Cerebellum (tissue), 4 donors: ENCODE measurements at places on chromosomes 7 and 10. TPM values are rescaled to one million over a fixed set of nuclear protein-coding genes. Genes with fewer than 3 reads are reported as not detected.

TMEM176B gene
- total RNA-seq = 4.3 TPM

DNA sequence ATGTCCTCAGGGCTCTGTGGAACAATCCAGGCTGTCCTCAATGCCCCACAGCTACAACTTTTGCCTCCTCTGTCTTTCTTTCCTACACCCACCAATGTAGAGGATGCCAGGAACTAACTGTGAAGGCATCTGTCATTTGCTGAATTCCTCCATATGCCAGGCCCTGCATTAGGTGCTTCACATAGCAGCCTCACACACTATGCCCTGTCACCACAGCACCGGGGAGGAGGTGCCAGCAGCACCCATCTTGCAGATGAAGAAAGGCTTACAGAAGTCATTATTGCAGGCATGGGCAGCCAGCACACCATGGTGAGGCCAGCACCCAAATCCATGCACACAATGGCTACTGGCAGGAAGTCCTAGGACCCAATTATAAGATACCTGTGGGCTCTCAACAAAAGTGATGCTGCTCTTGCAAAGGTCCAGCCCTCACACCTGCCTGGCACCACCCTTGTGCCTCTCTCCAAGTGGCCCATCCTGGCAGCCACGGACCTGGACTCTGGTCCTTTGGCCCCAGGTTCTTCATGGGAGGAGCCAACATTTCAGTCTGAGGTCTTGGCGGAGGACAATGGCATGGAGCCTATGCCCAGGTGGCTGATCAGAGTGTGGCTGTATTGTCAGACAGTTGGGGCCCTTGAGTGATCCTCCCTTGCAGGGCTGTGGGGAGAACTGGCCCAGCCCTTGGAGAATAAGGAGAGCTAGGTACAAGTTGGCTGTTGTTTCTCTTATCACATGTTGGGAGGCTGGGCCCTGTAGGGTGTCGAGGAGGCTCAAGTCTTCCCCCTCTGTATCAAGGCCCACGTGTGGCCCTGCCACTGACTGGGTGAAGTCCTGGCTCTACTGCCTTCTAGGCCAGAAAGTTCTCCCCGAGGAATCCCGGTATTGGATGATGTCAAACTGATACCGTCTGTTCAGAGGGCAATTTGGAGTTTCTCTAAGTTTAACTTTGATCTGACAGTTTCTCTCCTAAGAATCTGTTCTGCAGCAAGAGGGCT, 14.4 kb upstream of the MYL7 start:
- DNase-seq = peak; percentile 90

DNA sequence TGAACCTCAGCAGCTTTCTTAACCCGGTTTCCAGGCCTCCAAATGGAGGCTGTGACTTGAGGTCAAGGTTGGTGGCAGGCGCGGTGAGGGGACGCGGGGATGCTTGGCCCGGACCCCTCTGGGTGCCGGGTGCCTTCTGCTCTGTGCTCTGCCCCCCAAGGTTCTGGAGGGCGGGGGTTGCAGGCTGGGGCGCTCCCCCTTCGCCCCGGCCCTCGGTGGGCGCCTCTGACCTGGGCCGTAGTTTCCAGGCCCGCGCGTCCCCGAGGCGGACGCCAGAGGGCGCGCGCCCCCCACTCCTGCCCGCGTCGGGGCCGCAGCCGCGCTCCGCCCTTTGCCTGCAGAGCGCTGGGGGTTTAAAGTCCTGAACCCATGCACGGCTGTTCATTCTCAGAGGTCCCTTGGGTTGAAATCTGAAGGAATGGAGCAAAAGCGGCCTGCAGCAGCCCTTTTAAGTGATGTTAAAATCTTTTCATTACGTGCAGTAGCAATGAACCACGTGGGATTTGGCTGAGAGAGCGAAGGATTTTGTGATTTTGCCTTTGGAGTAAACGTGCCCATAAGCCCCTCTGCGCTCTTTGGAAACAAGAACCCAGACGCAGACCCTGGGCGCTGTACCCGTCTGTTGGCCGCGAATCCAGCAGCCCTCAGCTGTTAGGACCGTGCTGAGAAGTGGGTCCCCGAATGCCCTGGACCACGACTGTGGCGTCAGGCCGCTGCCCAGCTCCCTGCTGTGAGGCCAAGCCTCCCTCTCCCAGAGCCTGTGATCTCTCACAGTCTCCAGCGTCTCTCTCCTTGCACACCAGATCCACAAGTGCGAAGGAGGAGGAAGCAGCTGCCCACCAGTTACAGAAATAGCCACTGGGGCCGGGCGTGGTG, 135.0 kb downstream of the ACTR3B start:
- DNase-seq = peak; percentile 57

- DNase-seq = no peak
These were observed 37.3 kb upstream of the TMEM254 start for GRCh38 chr10:80041162-80041561.

DNA sequence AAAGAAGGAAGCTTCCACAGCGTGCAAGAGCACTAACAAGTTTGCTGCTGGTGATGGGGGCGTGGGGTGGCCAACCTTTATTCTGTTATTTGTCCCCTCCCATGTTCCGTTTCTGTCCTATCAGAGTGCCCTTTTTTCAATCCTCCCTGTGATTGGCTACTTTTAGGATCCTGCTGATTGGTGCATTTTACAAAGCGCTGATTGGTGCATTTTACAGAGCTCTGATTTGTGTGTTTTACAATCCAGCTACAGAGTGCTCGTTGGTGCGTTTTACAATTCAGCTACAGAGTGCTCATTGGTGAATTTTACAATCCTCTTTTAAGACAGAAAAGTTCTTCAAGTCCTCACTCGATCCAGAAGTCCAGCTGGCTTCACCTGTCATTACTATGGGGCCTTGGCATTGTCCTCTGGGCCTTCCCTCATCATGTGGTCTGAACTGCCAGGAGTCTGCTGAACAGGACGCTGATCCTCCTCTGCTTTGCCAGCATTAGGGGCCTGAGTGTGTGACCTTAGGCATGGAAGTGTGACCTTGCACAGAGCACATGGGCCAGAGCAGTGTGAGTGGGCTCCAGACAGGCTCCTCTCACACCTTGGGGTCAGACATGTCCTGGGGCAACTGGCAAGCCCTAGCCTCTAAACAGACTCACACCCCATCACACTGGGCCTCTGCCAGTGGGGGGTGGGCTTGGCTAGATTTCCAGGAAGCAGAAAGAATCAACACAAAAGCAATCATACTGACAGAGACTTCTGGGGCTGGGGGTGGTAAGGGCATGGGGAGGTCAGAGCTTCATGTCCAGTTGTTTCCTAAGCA, 167.4 kb downstream of the PTPN20 start:
- DNase-seq = no peak

GRCh38 chr7:103996639-103997038, 7.2 kb upstream of the RELN start:
- DNase-seq = no peak
